ENCODE measurements at places on chromosomes 16 and 17.
A peak's percentile ranks its signal among the peaks of the same experiment; 100 is the strongest.

GRCh38 chr16:55007504-55007903 is 76.8 kb downstream of the IRX5 start:
- no peak for DNase-seq

DNA sequence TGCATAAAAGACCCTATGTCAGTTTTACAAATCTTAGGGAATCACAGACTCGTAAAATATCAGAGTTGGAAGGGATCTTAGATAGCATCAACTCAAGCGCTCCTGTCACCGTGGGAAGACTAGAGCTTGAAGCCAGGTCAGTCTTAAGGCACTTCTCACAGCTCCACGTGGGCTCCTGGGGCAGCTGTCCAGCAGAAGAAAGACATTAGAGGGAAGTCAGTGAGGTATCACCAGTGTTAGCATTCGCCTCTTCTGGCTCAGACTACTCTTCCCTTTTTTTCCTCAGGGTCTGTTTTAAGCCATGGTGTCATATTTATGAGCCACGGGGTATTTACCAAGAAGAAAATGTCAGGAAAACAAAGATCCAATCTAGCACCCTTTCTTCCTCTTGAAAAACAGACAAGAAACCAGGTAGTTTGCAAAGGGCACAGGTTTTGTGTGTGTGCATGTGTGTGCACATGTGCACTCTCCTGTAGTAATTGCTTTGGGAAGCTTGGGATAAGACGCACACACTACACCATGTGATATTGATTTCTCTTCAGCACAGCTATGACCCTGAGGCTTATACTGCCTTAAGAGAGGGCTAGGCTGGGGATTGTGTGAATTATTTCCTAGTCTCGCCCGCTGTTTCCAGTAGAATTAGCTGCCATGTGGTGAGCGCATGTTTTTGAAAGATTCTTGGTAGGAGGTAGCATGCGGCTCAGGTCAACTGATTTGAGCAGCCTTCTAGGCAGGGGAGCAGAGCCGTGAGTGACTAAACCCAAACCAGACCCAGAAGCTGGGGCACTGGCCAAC is 61.0 kb upstream of the ELAC2 start:
- no peak for DNase-seq

DNA sequence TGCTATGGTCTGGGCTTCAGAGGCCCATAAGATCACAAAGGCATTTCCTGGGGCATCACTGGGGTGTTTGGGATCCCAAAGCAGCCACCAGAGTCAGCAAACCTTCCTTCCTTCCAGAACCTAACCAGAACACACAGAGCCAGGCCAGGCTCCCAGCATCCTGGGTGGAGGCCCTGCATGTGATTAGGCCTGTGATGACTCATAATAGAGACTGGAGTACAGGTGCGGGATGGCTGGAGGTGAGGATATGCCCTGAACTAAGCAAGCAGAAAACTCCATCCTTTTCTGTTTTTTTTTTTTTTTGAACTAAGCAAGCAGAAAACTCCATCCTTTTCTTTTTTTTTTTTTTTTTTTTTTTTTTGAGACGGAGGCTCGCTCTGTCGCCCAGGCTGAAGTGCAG is 17.7 kb upstream of the GFOD2 start:
- DNase-seq, result no peak

- no peak for DNase-seq
These were observed 14.4 kb downstream of the SLFN5 start for GRCh38 chr17:35257208-35257659.

DNA sequence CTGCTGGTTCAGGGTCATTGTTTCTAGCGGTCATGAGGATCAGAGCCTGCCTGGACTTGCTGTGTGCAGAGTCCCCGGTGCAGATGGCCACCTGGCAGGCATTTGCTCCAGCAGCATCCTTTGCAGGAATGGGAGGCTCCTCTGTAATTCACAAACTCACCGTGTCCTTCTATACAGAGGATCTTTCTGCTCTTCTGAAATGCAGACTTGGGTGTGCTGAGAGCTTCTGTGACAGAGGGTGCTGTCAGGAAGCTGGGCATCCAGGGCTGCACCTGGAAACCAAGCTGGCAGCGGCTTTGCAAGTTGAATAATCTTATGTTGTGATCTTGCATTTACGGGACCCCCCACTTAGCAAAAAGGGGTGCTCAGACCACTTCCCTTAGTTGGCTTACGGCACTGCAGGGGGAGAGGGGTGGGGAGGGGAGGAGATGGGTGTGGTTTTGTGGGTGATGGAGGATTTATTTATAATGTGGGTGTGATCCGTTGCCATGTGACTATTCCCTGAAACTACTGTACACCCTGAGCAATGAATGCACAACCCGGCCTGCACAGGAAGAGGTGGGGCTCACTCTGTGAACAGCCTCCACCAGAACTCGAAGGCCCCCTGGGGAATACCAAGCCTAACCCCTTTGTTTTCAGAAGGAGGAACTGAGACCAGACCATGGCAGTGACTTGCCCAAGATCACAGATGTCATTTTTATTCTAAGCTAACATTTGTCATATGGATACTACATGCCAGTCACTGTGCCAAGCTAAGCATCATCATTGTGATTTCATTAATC is 178.3 kb downstream of the PRKCB start:
- peak; percentile 86 for DNase-seq

Data from NCI-H1436 treated with DMSO at 0.1 percent for 48 hours (cell line).